ENCODE measurements at places on chromosomes 12 and 14.

DNA sequence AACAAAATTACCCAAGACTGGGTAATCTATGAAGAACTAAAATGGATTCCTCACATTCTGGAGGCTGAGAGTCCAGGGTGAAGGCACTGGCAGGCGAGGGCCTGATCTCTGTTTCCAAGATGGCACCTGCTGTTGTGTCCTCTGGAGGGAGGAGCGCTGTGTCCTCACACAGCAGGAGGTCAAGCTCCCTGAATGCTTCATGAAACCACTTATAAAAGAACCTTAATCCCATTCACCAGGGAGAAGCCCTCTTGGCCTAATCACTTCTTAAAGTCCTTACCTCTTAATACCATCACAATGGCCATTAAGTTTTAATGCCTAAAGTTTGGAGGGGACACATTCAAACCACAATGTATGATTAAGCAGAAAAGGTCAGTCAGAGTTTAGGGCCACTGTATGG, 172.4 kb downstream of the EMP1 start:
- DNase-seq, result no peak

DNA sequence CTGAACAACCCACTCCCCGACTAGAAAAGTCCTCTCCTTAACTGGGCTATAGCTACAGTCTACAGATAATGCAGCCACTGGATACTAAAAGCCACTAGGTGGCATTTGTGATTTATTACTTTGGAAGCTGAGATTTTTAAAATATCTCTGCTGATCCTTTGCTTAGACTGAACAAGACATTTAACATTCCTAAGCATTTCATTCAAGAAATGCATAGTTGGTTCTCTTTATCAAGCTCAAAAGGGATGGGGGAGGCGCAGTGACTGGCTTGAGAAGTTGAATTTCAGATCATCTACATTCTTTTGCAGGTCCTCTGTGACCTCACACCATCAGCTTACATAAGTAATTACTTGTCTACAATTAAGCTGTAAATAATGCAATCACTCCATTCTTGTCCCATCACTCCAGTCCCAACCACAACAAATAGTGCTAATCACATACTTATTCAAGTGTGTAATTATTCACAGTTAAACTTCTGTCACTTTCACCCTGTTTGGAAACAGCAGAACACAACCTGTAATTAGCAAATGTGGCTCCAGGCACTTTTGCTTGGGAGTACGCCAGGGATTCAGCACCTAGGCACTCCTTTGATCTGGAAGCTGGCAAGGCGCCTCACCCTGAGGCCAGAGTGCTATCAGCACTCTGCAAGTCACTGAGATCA, 203.6 kb downstream of the NOVA1 start:
- DNase-seq, result no peak

- no peak for DNase-seq
Measured at GRCh38 chr12:46390881-46391280, 18.3 kb upstream of the SLC38A2 start.

DNA sequence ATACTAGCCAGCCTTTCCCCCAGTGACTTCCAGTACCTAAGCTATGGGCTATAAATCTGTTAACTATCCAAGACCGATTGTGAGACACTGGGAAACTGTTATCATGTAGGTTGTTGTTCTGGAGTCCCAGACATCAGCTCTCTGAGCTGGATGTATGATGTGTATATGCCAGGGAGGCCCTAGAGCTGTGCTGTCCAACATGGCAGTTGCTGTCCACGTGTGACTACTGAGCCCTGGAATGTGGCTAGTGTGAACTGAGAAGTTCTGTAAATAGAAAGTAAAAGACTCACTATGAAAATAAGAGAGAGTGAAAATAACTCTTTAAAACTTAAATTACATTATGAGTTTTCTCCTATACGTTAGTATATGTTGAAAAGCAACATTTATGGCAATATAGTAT, 755.8 kb upstream of the FBXO33 start:
- no peak for DNase-seq

GRCh38 chr12:19783547-19784444, 344.5 kb downstream of the AEBP2 start:
- DNase-seq, result no peak

GRCh38 chr12:27966870-27967269, 5.7 kb downstream of the PTHLH start:
- no peak for DNase-seq

- no peak for DNase-seq
Measured at GRCh38 chr12:93176610-93177126, 201.1 kb upstream of the NUDT4 start.

- no peak for DNase-seq
Measured at GRCh38 chr14:75627406-75627805, 33.3 kb downstream of the ERG28 start.

- DNase-seq, result no peak
Measured at GRCh38 chr12:30439201-30439600, 256.5 kb downstream of the IPO8 start.

DNA sequence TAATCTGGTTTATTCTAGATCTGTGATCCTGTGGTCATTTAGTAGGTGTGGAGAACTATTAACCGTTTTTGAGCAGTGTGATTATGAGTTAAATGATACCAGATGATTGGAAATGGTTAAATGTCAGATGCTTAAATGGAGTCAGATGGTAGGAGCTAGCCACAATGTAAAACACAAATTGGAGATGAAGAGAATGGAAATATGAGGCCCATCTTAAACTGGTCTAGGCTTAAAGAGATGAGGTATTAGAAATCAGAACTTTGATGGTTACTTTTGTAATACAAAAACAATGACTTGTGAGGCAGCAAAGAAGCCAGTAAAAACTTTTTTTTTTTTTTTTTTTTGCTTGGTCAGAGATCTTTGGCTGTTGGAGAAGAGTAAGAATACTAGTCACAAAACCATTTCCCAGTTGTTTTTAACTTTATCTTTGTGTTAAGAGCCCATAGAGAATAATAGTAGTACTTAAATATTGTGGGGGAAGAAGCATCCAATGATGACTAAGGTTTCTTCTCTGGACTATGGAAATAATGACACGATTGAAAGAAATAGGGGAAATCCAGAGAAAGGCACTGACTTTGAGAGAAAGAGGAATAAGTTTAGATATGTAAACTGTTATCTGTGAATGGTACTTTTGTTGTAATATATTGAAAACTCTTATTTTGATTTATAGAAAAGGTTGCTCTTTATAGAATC, 95.9 kb downstream of the WNK1 start:
- DNase-seq, result no peak

DNA sequence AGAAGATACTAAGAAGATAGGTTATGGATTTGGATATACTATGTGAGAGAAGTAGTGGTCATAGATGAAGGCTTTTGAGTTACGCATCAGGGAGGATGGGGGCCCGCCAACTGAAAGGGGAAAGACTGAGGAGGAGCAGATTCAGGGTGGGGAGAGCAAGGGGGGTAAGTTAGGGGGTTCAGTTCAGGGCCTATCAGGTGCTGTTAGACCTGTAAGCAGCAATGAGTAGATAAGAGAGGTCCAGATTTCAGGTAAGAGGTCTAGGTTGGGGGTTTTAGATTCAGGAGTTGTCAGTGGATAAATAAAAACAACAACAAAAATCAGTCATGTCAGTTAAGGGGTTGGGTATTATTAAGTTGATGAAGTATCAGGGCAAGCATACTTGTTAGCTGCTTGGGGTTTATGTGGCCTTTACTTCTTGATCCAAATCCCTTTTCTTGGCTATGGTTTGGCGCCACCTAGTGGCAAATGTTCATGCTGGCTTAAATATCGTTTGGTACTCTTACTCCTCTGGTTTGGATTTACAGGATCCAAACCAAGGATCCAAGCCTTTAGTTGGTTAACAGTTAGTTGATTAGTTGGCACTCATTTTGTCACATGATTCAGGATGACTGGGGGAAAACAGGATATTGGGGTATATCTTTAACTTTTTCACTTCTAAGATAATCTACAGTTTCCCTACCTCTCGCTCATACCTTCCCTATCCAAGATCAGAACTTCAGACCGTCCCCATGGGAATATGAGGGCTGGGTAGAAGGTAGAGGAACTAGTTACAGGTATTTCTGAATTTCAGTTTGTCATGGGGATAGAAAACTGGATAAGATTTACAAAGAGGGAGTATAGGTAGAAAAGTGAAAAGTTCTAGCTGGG, 65.1 kb downstream of the PCNX1 start:
- peak; percentile 89 for DNase-seq

- DNase-seq, result no peak
Measured at GRCh38 chr14:85415015-85415712, 114.8 kb upstream of the FLRT2 start.

- no peak for DNase-seq
Measured at GRCh38 chr12:132774159-132774558, 12.5 kb upstream of the ANKLE2 start.

DNA sequence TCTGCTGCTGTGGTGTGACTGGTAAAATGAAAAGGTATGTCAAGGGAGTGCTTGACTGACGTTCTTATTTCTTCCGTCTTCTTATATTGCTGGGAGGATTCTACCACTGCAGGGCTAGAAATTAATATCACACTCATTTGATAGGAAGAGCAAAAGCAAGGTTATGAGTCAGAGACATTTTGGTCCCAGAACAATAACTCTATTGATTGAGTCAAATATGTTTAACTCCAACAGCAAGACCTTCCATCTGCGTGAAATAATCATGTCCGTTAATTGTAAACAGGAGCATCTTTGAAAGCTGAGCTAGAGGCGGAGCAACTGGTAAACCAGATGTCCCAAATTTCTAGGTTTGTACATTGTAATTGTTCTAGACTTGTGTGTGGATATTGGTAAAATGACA, 1293.6 kb downstream of the AACS start:
- DNase-seq, result no peak

- peak; percentile 89 for DNase-seq
Measured at GRCh38 chr12:108563136-108563803, 874 bp downstream of the ISCU start.

- DNase-seq, result no peak
Measured at GRCh38 chr12:47321436-47321835, 241.7 kb upstream of the AMIGO2 start.

GRCh38 chr14:65287264-65288131, 125.0 kb upstream of the FUT8 start:
- peak; percentile 69 for DNase-seq

DNA sequence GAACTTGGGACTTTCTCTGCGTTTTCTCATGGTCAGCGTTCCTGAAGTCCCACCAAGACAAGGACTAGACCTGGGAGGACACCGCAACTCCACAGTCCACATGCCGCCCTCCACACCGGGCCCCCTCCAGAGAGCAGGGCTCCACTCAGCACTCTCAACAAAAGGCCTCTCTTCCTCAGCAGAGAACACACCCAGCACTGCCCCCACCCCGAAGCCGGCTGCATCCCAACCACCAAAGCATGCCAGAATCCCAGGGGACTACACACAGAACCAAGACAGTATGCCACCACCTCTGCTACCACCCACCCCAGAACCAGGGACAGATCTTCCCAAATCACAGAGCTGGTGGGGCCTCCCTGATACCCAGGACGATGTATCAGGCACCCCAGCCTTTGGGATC, 88.3 kb downstream of the BCL11B start:
- no peak for DNase-seq

GRCh38 chr12:119672194-119672593, 4.3 kb downstream of the PRKAB1 start:
- no peak for DNase-seq

GRCh38 chr12:8947737-8948136, 1.7 kb downstream of the M6PR start:
- no peak for DNase-seq

DNA sequence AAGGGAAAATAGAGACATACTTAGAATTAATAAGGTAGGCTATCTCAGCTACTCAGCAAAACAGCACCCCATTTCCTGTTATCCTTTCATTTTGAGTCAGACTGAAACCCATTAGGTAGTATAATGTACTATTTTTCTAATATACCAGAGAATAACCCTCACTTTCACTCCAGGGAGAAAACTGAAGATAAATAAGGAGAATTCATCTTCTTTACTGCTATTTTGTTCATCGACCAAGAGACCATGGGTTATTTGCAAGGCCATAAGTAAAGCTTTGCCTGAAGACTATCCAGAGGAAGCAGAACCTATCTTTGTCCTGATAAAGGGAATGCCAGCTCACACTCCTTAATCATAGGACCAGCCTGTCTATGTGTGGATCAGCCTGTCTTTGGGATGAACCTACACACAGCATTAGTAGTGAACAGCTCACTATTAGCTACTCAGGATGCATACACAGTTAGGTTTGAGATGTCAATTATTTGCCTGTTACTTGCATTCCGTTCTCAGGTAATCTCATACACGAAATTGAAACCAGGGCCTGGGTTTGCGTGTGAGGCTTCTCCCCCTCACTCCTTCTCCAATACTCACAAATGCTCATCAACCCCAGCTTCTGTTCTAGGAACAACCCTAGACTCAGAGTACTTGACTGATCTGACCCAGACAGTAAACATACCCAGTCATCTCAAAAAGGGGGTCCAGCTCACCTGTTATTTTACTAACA, 124.4 kb downstream of the DAD1 start:
- DNase-seq, result no peak

DNA sequence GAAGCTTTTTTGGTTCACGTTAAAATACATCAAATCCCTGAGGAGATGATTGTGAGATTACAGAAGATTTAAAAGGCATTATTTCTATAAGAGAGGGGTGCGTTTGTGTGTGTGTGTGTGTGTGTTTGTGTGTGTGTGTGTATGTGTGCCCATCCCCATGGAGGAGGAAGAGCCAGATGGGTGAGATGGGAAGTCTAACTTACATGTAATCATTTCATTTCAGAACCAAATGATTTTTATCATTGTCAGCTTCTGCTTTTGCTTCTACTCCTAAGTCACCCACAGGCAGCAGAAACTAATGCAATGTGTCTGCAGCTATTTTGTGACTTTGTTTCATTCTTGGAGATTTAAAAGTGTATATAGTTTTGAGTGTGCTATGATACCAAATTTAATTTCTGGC, 68.7 kb downstream of the SLC4A8 start:
- no peak for DNase-seq

- DNase-seq, result peak; percentile 46
Measured at GRCh38 chr14:65961004-65961403, 525.2 kb upstream of the CCDC196 start.

DNA sequence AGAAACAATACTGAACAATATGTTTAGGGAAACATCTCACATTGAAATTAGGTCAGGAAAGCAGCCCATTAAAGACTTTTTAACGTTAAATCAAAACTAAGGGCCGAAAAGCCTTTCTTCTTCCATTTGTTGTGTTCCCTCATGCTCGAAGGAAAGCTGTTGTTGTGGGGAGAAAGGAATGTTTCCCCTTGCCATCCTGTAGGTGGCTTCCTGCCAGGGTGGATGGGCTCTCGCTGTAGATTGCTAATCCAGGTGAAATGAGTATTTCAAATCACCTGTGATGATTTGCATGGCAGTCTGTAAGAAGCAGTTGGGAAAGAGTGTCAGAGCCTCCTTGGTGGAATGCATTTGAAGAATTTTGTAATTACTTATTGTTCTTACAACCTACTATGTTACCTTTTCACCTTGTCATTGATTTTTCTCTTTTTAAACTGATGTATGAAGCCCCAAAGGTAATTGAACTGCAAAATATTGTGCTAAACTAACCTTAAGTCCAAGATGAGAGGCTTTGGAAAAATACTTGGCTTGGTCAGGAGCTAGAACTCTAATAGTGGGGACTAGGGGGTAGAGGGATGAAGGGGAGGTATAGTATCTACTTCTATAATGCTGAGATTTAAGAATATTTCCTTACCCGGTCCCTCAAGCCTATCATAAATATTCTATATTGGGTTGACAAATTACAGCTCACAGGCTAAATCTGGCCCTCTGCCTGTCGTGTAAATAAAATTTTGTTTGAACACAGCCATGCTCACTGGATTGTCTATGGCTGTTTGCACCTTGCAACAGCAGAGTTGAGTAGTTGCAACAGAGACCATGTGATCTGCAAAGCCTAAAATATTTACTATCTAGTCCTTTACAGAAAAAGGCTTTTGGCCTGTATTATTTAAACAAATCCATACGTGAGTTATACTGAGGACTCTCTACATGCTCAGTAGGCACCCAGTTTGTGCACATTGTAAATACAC, 7.7 kb upstream of the DCP1B start:
- DNase-seq, result no peak
